Right lobe of liver (tissue), 6 donors: ENCODE measurements at places on chromosomes 12 and 14.

- DNase-seq: no peak
Measured at GRCh38 chr14:104477666-104478380, 101.7 kb upstream of the C14orf180 start.

GRCh38 chr12:121712190-121712460 lies 427 bp upstream of the TMEM120B start:
- peak; percentile 65 for DNase-seq

GRCh38 chr12:132143336-132144071 lies 615 bp downstream of the DDX51 start:
- DNase-seq: peak; percentile 25

DNA sequence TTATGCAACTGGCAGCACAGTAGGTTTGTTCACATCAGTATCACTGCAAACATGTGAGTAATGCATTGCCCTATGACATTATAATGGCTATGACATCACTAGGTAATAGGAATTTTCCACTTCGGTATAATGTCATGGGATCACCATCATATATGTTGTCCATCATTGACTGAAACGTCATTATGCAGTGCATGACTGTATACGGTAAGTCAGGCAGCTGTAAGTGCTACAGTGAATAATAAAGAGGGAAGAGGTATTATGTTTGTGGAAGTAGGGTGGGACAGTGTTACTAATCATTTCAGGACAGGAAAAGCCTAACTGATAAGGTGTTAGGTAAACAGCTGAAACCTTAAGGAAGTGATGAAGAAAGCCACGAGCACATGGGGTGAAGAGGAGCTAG lies 68.1 kb downstream of the ANO4 start:
- no peak for DNase-seq

GRCh38 chr14:74350928-74351323 lies 2.7 kb downstream of the VRTN start:
- DNase-seq: no peak

GRCh38 chr14:83300476-83301064 lies 1766.9 kb upstream of the SEL1L start:
- DNase-seq: no peak

- no peak for DNase-seq
Measured at GRCh38 chr12:109679501-109680263, 33.9 kb upstream of the FAM222A start.

- no peak for DNase-seq
Measured at GRCh38 chr12:6821591-6822425, at the start of gene GPR162. Gene GPR162, plus strand, starts transcription at chr12:6821821. Its CDS starts 2,078 bp downstream, at chr12:6823899.

GRCh38 chr14:48584031-48584430 lies 908.6 kb upstream of the MDGA2 start:
- no peak for DNase-seq

GRCh38 chr12:75922944-75923642 lies 108.5 kb downstream of the PHLDA1 start:
- DNase-seq: no peak

DNA sequence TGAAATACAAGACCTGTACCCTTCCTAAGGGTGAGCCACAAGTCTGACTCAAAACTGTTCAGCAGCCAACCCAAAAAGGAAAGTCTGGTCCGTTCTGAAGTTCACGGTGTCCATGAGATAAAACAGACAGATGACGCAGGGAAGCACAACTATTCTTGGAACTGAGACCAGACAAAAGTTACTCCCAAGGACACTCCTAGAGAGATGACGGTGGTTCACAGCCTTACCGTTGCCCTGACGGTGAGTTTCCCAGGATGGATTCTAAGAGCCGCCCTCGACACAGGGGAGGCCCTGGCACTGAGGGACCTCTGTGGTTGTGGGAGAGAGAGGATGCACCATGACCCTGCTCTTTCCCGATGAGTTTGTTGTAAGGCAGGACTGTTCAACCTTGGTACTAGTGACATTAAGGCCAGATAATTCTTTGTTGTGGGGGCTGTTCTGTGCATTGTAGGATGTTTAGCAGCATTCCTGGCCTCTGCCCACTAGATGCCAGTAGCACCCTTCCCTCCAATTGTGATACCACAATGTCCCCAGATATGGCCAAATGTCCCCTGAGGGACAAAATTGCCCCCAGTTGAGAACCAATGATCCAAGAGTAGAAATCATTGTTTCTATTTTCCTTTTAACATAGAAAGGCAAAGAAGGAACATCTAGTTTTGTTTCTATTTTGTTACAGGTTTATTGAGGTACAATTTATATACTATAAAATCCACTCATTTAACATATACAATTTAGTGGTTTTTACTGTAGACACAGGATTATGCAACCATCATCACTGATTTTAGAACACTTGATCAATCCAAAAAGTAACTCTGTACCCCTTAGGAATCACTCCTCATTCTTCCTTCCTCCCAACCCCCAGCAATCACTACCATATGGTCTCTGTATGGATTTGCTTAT lies 23.0 kb downstream of the OR10P1 start:
- DNase-seq: peak; percentile 28

- peak; percentile 63 for DNase-seq
Measured at GRCh38 chr14:103848175-103849077, 1.1 kb upstream of the PPP1R13B start.

DNA sequence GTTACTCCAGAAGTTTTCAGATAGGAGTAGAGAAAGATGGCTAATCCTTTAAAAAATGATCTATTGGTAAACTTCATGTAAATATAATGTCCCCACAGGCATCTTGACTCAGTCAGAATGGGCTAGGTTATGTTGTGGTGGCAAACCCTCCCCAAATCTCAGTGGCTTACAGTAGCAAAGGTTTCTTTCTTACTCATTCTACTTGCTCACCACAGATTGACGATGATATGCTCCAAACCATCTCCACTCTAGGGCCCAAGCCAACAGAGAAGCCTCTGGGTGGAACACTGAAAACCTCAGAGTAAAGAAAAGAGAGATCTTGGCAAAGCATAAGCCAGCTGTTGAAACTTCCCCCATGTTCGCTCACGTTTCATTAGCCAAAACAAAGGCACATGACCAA lies 146.4 kb downstream of the EMP1 start:
- no peak for DNase-seq

- DNase-seq: peak; percentile 9
Measured at GRCh38 chr12:51910168-51910567, 2.9 kb downstream of the ACVRL1 start.

- no peak for DNase-seq
Measured at GRCh38 chr14:76268047-76268431, 107.9 kb upstream of the ESRRB start.

DNA sequence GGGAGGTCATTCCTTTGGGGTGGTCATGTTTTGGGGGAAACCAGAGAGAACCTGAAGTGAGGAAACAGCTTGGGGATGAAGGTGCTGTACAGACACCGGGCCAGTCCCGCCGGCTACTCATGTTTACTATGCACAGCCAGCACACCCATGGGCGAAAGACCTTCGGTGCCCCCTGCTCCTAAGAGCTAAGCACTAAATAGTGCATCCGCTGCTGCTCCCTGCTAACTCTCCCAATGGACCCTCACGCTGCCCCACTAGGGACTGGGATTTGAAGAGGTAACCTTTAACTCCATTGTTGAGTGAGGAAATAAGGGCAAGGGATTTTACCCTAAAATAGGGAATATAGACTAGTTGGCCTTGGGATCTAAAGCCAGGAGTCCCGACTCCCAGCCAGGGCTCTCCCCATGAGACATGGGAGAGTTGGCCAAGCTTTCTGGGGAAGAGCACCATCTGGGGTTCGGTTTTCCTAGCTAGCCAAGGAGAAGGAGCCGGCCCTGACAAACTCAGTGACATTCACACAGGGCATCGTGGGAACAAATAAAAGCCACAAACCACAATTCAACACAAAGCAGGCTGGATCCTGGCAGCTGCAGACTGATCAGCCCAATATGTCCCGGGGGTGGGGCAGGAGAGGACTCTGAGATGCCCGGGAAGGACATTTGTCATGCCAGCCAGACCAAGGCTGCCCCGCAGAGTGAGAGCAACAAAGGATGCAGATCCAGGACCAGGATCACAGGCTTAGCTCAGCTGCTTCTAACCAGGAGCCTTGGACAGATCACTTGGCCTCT lies 91.7 kb downstream of the SINHCAF start:
- no peak for DNase-seq

DNA sequence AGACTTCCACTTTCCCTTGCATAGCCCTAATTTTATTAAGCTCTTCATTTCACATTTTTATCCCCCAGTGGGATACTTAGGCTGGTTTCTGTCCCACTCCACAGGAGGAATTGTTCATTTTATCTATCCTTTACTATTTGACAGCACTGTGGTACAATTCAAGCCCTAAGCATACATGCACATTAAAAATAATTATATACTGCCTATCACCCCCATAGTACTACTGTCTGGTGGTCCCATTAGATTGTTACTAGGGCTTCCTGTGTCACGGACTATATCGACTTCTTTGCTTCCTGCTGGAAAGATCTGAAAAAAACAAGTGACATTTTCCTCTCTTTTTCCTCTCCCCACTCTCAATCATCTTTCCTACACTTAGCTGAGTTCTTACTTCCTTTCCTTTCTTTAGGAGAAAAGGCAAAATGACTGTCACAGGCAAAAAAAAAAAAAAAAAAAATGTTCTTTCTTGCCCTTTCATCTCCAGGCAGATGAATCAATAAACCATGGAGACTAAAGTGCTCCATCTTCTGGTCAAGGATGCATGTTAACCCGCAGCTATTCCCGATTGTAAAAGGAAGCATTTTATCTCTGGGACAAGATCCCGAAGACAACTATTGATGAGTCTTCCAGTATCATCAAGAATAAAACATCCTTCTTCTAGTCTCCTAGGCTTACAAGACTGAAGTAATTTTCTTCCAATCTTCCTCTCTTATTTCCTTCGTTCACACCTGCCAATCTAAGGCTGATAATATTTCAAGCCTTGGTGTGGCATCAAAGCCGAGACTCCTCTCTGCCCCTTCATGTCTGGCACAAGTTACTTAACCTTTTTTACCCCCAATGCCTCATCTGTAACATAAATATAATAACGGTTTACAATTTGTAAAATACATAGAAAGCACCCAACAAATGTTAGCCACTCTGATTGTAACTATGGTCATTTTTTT lies 94.4 kb upstream of the PLEKHG7 start:
- no peak for DNase-seq

GRCh38 chr12:1880876-1881275 lies 37.6 kb downstream of the CACNA2D4 start:
- no peak for DNase-seq

GRCh38 chr14:100677554-100678468 lies 48.9 kb upstream of the DLK1 start:
- no peak for DNase-seq

DNA sequence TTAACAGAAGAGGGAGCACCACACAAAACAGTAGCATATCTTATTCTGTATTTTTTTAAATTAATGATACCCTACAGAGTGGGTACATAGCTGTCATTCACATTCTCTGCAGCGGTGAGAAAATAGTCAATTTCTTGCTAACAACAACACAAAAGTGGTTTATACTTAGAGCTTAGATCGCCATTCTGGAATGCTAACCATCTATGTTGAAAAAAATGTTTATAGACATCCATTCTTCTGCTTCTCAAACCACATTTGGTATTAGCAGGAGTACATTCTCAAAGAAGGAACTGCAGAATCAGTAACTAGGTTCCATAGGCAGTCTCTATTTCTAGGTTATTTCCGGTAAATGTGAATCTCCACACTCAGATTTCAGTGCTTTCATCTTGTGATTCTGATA lies 185.9 kb downstream of the PPFIA2 start:
- DNase-seq: no peak

- DNase-seq: no peak
Measured at GRCh38 chr12:114248527-114248926, 157.4 kb downstream of the TBX5 start.

DNA sequence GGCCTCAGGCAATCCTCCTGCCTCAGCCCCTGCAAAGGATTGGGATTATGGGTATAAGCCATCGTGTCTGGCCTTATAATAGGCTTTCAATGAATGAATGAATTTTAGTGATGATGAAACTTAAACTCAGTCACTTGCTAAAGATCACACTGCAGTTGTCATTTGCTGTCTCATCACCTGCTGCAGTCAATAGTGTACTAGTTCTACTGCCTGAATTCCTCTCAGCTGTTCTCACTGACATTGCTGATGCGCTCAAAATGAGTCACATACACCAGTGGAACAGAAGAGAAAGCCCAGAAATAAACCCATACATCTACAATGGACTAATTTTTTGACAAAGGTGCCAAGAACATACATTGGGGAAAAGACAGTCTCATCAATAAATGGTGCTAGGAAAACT lies 5.6 kb upstream of the SYNJ2BP start:
- no peak for DNase-seq

GRCh38 chr12:30002677-30003076 lies 218.9 kb upstream of the TMTC1 start:
- no peak for DNase-seq

GRCh38 chr12:124322271-124322998 lies 27.5 kb downstream of the RFLNA start:
- DNase-seq: no peak
